Lower lobe of right lung (tissue), 2 donors: ENCODE measurements at places on chromosomes 13 and 19. TPM values are rescaled to one million over a fixed set of nuclear protein-coding genes. Genes with fewer than 3 reads are reported as not detected.

UBE2S gene
- total RNA-seq: 18.6 TPM

DNA sequence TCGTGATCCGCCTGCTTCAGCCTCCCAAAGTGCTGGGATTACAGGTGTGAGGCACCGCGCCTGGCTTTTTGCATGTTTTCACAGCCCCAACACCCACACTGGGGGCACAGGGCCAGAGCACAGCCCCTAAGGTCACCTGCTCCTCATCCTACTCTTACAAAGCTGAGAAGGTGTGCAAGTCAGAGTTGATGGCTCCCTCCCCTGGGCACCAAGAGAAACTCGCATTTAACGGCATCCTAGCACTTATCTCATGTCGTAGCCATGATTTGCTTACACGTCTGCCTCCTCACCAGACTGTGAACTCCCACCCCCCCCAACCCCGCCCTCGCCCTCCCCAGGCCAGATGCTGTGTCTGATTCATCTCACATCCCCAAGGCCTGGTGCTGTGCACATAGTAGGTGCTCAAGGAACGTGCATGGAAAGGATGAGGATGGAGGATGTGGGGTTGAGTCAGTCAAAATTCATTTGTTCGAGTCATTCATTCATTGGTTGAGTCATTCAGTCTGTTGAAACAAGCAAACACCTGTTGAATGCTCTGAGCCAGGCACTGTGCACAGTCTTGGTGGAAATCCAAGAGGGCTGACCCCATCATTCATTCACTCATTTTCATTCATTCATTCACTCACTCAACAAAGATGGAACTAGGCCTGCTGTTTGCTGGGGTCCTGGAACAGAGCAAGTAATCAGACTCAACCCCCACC, 11.3 kb downstream of the SHANK1 start:
- H3K4me1 ChIP-seq: no peaks in the 10 kb centered on the region
- no peak overlapping the region for H3K4me3 ChIP-seq
- DNase-seq: no peak
- no peaks in the 10 kb centered on the region for H3K36me3 ChIP-seq

DNA sequence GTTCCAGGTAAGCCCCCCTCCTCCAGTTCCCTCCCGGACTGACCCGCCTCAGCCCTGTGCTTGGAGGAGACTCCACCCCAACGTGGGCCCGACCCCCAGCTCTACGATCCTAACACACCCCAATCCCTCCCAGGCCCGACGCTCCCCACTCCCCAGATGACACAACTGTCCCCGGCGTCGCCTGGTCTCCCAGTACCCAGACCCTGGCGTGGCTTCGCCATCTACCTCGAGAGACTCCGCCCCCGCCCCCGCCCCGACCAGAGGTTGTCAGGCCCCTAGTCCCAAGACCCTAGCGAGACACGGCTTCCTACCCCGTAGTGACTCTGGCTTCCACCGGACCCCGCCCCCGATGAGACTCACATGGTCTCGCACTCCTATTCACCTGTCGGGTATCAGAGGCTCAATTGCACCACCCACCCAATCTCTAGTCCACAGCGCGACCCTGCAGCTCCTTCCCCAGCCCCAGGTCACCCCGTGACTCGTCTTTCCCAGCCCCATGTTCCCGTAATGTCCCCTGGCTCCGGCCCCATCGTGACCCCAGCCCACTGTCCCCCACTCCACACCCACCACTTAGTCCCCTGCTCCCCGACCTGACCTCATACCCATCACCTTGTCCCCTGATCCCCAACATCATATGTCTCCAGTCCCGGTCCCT, 2.9 kb downstream of the CD37 start:
- peak overlapping the region; percentile 60 for H3K4me3 ChIP-seq
- H3K27me3 ChIP-seq: no peaks in the 10 kb centered on the region
- DNase-seq: no peak
- peaks cover 23% of the 10 kb centered on the region for H3K36me3 ChIP-seq

DNA sequence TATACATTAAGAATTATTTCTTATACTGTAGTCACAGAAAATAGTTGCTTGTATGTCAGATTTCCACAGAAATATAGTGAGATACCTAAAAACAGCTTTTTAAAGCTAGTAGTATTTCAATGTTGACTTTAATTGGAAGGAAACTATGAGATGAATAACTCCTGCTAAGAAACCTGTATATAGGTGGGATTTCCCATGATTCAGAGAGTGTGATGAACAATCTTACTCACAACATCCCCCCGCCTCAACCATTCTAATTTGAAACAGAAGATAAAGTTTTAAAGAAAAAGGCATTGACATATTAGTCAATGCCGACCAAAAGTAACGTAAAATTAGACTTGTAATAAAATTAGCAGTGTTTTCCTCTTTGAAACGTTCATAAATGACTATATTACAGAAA, 1.4 kb upstream of the MIR17HG start:
- H3K27me3 ChIP-seq: no peaks in the 10 kb centered on the region
- no peak overlapping the region for H3K27ac ChIP-seq
- H3K36me3 ChIP-seq: peaks cover 12% of the 10 kb centered on the region
- no peak for DNase-seq
- no peak overlapping the region for H3K4me3 ChIP-seq

- DNase-seq: no peak
- no peaks in the 10 kb centered on the region for H3K4me1 ChIP-seq
- no peak overlapping the region for H3K4me3 ChIP-seq
These were observed 507.4 kb upstream of the KLF12 start for GRCh38 chr13:74641586-74641985.

DNA sequence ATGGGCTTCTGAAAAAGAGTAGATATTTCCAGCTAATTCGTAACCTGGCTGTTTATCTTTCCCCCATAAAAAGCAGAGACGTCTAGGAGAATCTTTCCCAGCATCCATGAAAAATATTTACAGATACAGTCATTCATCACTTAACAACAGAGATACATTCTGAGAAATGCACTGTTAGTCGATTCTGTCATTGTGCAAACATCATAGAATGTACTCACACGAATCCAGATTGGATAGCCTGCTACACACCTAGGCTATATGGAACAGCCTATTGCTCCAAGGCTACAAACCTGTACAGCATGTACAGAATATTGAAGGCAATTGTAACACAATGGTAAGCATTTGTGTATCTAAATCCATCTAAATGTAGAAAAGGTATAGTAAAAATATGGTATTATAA, 530.2 kb upstream of the NBEA start:
- H3K4me1 ChIP-seq: no peaks in the 10 kb centered on the region
- no peak overlapping the region for H3K4me3 ChIP-seq
- no peaks in the 10 kb centered on the region for H3K27me3 ChIP-seq
- no peak for DNase-seq

- no peak overlapping the region for H3K27ac ChIP-seq
- H3K27me3 ChIP-seq: no peaks in the 10 kb centered on the region
- H3K36me3 ChIP-seq: no peaks in the 10 kb centered on the region
- H3K4me1 ChIP-seq: no peaks in the 10 kb centered on the region
- H3K4me3 ChIP-seq: no peak overlapping the region
These were observed 106.5 kb downstream of the POSTN start for GRCh38 chr13:37492075-37492474.

DNA sequence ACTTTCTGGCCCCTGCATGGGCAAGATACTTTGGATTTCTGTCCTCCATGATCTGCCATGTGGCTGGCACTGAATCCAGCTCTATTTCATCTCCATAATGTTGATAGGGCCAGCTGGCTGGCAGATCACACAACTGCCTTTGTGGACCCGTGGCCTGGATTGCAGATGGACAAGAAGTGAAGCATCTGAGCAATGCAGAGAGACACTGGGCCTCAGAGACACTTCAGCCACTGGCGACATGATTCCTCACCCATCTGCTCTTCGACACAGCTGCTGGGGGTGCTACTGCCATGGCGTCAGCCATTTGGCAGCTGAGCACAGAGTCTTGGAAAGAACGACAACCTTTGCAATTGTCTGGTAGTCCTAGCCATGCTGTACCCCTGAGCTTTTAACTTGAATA, 79.5 kb upstream of the MYO16 start:
- H3K4me1 ChIP-seq: no peaks in the 10 kb centered on the region
- H3K36me3 ChIP-seq: no peaks in the 10 kb centered on the region
- no peaks in the 10 kb centered on the region for H3K27me3 ChIP-seq
- no peak overlapping the region for H3K27ac ChIP-seq

DNA sequence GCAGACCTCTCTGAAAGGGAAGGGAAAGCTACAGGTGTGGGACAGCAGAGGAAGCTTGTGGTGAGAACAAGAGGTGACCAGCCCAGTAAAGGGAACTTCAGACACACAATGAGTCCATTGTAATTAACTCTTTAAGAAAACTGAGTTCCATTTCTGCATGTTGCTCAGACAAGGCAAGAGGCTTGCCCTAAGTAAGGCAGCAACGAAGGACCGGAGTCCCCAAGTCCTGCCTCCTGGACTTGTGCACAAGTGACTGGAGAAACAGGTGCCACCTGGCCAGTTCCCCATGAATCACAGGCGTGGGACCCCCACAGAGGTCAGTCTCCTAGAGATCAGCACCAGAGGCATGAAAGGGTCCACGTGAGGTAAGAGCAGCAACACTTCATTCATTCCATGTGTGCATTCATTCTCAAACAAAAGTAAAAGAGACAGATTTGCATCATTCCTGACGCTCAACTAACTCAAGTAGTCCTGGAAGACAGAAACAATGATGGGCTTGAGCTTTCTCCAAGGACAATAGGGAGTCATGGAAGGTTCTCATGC, 14.7 kb upstream of the SIGLEC6 start:
- no peak for DNase-seq
- no peak overlapping the region for H3K27ac ChIP-seq
- no peaks in the 10 kb centered on the region for H3K4me1 ChIP-seq
- no peaks in the 10 kb centered on the region for H3K36me3 ChIP-seq
- H3K4me3 ChIP-seq: no peak overlapping the region

- H3K4me3 ChIP-seq: no peak overlapping the region
- H3K36me3 ChIP-seq: no peaks in the 10 kb centered on the region
- H3K4me1 ChIP-seq: no peaks in the 10 kb centered on the region
These were observed 155.5 kb downstream of the TNFSF13B start for GRCh38 chr13:108425056-108425455.

- no peaks in the 10 kb centered on the region for H3K4me1 ChIP-seq
- H3K36me3 ChIP-seq: peaks cover 81% of the 10 kb centered on the region
- no peak overlapping the region for H3K27ac ChIP-seq
- no peak overlapping the region for H3K4me3 ChIP-seq
- H3K27me3 ChIP-seq: no peaks in the 10 kb centered on the region
These were observed 24.5 kb downstream of the LAMP1 start for GRCh38 chr13:113321546-113321945.

DNA sequence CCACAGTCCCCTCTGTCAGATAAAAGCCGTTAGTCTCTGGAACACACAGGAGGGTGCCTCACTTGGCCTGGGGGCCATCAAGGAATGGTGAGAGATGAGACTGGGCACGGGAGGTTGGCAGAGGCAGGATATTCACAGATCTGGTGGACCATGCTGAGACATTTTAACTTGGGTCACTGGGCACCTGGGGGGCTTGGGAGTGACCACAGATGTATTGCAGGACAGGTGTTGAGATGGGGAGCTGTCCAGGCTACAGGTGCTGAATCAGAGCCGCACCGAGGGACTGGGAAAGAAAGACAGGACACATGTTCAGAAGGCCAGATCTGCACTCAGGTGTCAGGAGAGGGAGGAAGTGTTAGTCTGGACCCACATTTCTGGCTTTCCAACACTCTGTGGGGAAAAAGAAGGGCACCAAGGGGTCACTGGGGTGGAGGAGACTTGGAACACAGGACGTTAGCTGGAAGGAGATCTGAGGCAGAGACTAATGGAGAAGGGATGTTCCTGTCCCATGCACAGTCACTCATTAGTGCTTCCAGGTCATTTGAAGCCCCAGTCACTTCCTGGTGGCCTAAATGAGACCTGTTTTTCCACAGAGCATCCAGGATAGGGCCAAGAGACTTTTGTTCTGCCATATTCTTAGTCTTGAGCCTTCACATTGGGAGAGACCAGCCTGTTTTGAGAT, 56.1 kb downstream of the CHST8 start:
- no peaks in the 10 kb centered on the region for H3K4me1 ChIP-seq
- DNase-seq: no peak
- no peak overlapping the region for H3K4me3 ChIP-seq
- H3K27ac ChIP-seq: no peak overlapping the region
- H3K36me3 ChIP-seq: no peaks in the 10 kb centered on the region
- H3K27me3 ChIP-seq: peaks cover 20% of the 10 kb centered on the region

DNA sequence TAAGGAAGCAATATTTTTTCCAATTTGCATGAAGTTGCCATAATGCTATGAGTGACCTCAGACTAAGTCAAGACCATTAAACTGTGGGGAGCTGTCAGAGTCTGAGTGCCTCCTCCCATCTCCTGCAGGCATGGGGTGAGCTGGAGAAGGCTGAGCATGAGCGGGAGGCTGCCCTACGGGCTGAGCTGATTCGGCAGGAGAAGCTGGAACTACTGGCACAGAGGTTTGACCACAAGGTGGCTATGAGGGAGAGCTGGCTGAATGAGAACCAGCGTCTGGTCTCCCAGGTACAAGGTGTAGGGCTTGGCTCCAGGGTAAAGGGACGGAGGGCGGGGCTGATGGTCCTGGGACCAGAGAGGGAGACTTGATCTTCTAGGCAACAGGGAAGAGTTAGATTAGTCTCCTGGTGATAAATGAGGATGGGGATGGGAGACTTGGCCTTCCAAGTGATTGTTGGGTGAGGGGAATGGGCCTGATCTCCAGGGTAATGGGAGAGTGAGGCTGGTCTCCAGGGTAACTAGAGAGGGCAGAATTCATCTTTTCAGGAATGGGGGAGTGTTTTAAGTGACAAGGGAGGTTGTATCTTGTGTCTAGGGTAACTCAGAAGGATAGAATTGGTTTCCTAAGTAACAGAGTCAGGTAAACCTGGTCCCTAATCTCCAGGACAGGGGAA, 36.0 kb downstream of the SPTBN4 start:
- H3K27ac ChIP-seq: no peak overlapping the region
- H3K4me1 ChIP-seq: no peaks in the 10 kb centered on the region
- no peaks in the 10 kb centered on the region for H3K36me3 ChIP-seq
- H3K4me3 ChIP-seq: no peak overlapping the region
- no peak for DNase-seq

DNA sequence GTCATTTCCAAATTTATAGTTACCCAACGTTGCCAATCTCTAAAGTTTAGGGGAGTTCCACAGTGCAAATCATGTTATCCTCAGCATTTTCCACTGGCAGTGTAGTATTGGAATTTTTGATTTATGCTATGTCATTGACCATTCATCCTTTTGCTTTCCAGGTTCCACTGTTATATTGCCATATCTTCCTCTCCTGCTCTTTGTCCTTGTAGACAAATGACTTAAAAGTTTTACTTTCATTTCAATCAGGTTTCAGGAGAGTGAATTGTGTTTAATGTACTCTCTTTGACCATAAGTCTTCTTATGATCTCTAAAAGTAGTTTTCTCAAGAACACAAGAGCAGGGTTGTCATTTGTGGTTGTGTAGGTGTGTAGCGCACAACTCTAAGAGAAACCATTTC, 274.6 kb downstream of the COG6 start:
- no peak for DNase-seq
- H3K4me3 ChIP-seq: no peak overlapping the region
- no peaks in the 10 kb centered on the region for H3K4me1 ChIP-seq
- no peaks in the 10 kb centered on the region for H3K27me3 ChIP-seq
- H3K27ac ChIP-seq: no peak overlapping the region

DNA sequence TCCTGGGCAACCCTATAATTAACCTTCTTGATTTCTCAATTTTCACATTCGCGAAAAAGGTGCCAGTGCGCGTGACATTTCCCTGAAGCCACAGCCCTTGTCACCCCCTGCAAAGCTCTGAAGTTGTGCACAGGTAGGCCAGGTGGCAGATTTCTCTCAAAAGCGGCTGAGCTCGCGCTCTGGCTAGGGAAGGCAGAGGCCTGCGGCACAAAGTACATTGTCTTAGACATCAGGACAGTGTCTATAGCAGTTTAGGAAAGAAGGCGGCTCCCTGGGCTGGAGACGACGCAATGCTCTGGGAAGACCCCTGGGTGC, 42.9 kb upstream of the ZNF14 start:
- no peaks in the 10 kb centered on the region for H3K27me3 ChIP-seq
- no peak for DNase-seq
- no peaks in the 10 kb centered on the region for H3K36me3 ChIP-seq
- H3K4me1 ChIP-seq: peaks cover 25% of the 10 kb centered on the region
